ENCODE measurements at places on chromosomes 5 and 9.
A peak's percentile ranks its signal among the peaks of the same experiment; 100 is the strongest.

DNA sequence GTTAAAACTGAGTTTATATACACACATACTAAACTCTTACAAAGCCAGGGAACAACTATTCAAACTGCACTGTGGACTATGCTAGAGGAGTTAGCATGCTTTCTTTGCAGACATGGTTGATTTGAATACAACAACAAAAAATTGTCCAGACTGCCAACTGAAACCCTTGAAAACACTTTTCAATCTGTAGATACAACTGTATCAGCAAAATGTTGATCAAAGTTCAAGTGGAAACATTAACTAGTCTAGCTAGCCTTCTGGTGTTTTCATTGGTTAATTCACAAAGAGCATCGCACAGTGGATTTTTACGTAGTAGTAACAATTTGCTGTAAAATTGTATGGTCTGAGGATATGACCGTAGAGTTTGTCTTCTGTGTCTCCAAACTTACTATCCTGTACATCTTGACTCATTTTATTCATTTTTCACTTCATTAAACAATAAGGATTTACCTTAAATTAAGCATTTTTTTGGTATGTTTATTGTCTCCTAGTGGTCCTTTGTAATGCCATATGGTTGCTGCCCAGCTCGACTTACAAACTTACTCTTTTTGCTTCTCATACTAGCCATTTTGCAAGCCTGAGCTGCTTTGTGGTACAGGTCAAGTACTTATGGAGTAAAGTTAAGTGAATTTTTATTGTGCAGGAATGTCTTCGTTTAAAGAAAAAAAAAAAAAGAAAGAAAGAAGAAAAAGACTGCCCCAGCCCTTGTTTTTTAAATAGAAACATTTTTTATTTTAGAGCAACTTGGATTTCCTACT, 123.4 kb downstream of the ZCCHC7 start:
- DNase-seq, result no peak

- no peak for DNase-seq
Measured at GRCh38 chr9:70868661-70869652, 252.5 kb downstream of the TRPM3 start.

DNA sequence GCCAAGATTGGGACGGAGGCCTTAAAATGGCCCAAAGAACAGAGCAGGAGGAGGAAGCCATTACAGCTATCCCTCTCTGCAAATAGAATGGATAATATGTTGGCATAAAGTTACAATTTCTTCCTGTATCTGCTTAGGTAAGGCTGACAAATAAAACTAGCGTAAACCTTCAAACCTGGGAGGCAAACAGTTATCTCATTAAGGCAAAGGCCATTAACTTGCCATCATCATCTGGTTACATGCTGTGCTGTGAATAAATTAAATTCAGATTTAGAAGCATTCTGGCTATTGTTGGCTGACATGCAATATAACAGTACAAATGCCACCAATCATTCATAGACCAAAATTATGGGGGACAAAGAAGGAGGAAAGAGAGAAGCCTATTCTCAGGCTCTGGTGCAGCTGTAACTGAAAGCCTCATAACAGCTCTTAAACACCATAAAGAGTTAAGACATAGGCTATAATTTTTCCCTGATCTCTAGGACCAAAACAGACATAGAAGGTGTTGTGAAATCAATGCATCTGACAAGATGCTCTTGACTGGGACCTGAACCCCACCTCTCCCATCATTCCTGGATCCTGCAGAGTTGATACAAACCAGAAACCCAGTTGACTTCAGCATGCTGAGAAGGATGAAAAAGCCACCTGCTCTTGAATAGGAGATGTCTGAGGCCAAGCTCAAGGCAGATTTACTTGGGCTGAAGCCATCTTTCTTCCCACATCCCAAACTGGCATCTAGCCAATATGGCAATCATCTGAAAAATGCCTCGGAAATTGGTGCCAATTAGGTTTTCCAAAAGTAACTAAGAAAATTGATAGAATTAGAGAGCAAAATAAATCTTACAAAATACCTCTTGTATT, 62.5 kb downstream of the PLCXD3 start:
- DNase-seq, result no peak

GRCh38 chr5:159313197-159313596, 17.1 kb downstream of the IL12B start:
- DNase-seq, result no peak

GRCh38 chr9:104608336-104608735, 2.9 kb upstream of the OR13C2 start:
- DNase-seq, result no peak

DNA sequence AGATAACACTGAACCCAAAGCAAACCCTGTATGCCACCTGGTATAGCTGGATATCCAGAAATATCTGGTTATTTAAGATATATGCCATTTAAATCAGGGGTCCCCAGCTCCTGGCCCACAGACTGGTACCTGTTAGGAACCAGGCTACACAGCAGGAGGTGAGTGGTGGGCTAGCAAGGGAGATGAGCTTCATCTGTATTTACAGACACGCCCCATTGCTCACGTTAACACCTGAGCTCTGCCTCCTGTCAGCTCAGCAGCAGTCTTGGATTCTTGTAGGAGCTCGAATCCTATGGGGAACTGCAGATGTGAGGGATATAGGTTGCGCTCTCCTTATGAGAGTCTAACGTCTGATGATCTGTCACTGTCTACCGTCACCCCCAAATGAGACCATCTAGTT, 646.6 kb downstream of the TLE4 start:
- no peak for DNase-seq

DNA sequence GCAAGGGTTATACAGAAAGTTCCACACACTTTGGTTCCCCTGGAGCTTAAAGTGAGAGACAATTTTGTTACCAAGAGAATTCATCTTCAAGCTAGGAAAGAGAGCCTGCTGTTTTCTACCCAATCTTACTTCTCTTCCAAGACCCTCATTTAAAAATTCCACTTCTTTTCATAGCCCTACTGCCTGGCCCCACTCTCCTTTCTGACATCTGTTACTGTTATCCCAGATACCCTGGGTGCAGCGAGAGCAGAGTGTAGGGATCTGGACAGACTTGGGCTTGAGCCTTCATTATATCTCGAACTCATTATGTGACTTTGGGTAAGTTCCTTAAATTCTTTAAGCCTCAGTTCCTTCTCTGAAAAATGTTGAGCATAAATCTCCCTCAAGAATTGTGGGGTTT, 263.1 kb downstream of the ASTN2 start:
- DNase-seq, result no peak

DNA sequence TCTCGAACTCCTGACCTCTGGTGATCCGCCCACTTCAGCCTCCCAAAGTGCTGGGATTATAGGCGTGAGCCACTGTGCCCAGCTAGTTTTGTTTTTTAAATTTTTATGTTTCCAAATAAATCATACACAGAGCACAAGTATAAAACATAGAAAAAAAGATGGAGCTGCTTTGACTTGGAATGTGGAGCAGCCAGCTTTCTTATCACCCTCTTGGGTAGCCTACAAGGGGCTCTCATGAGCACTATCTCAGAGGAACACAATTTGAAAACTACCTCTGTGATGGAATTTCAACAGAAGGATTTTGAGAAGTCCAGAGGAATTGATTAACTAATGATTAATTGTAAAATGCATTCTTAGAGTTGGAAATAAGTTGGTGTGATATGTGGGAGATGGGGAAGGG, 45.9 kb downstream of the NSD1 start:
- no peak for DNase-seq

DNA sequence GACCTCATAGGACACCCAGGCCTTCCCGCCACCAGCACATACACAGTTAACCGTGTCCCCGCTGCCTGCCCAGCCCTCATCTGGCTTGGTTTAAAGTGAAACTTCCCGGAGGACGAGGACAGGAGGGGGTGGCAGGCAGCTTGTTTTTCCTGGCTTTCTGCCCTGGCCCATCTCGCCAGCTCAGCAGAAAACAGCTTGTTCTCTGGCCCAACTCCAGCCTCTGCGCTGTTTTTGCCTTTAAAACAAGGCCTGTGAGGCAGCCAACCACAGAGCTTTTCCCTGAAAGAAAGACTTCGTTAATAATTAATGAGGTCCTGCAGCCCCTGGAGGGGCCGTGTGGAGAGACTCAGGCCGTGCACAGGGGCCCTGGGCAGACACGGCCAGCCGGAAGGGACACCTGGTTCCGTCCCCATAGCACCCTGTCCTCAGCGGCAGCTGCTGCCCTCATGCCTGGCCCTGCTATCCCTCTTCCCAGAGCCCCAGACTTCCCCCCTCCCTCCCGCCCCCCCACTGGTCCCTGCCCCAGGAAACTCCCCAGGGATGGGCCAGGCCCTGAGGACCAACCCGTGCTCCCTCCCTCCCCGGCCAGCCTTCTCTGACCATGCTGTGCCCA, 108.7 kb downstream of the RXRA start:
- peak; percentile 95 for DNase-seq

GRCh38 chr9:61669352-61669751, 479.5 kb downstream of the SPATA31A7 start:
- DNase-seq, result peak; percentile 44

- DNase-seq, result no peak
Measured at GRCh38 chr9:125409637-125410521, 148.3 kb downstream of the GAPVD1 start.

- peak; percentile 25 for DNase-seq
Measured at GRCh38 chr9:135038826-135039225, 48.6 kb upstream of the OLFM1 start.

DNA sequence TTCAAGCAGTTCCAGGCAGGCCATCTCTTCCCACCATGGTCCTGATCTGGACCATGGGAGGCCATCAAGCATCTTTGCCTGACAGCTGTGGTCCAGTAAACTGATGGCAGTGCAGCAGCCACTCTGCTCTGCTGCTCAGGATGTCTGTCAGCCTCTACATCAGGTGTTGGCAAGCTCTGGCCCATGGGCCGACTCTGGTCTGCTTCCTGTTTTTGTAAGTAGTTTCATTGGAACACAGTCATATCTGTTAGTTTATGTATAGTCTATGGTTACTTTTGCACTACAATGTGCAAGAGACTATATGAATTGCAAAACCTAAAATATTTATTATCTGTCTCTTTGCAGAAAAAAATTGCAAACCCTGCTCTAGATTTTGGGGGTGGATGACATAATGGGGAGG, 225.0 kb downstream of the KCTD16 start:
- no peak for DNase-seq

DNA sequence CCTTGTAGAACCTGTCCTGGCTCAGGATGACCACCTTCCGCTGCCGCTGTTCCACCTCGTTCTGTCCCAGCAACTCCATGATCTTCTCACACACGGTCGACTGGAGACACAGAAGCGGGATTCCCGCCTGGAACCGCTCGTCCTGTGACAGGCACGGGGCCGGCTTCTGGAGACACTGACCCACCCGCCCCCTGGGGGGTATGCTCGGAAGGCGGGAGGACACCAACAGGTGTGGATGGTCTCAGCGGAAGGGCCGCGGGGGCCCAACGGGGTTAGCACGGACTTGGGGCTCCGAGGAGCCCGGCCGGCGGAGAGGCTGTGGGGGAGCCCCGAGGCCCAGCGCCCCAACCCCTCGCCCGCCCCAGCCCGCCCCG, 530 bp downstream of the UCK1 start:
- DNase-seq, result no peak

DNA sequence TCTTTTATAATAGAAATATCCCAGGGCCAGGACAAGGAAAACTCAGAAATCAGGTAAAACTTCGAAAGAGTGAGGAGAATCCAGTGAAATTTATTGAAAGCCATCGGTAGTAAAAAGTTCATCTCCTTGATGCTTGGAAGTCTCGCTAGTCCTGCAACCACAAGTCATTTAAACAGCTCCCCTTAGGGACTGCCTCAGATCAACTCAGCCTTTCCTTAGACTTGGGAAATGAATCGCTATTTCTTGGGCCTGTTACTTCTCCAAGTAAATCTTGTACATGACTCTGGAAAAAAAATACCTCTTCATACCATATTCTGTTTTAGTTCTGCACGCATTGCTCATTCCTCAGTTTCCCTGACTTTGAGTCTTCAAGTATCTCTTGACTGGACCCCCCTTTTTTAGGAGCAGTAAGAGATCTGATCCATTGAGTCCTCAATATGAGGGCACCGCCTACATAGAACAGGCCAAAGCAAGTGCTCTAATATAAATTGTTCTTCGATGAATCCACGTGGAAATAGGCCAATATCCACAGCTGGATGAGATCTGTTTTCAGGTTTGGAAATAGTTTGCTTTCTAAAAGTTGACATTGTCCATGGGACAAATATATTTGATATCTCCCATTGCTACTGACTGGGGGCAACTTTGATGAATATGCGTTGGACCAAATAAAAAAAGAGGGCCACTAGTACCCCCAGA, 114.2 kb downstream of the PRDM6 start:
- DNase-seq, result no peak

GRCh38 chr9:74952201-74953151, at the start of gene C9orf40:
Gene C9orf40 (minus strand): TSS chr9:74952912. CDS start chr9:74952611, 301 bp downstream.
- DNase-seq, result peak; percentile 94

DNA sequence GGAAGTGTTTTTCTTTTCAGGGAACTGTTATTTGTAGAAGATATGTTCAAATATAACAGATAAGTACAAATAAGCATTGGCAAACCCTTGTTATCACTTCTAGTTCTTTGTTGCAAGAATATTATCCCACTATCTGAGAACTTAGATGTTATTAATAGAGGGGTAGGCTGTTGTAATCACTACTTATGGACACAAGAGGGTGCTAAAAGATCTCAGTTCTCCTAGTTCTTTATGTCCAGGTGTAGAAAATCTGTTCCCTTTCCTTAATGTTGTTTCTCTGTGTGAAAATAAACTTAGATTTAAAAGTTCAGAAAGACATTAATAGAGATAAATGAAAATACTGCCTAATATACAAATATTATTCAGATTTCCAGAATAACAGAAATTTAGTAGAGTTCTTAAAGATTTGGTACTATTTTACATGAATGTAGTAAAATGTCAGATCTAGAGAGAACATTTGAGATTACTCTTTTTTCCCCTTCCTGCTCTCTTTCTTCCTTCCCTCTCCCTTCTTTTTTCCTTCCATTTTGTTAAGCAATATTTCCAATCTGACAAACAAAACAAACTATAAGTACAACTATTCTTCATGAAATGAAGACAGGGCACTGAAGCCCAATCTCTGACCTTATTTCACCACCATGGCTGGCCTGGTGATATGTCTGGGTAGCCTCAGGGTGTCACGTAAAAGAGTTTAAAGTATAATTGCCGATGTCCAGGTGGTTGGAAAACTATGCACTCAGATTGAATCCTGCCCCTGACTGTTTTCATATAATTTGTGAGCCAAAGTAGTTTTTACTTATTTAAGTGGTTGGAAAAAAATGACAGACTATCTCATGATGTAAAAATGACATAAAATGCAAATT, 43.6 kb upstream of the C5orf46 start:
- no peak for DNase-seq

DNA sequence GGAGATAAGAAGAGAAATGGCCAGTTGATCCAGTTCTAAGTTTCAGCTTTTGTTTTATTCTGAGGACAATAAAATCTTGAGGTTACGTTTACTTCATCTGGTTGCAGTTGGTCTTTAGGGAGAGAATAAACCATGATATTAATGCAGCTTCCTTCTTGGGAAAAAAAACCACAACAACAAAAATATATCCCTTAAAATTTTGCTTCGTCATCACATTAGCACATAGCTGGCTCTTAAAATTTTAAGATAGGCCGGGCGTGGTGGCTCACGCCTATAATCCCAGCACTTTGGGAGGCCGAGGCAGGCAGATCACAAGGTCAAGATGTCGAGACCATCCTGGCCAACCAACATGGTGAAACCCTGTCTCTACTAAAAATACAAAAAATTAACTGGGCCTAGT, 86.4 kb downstream of the EQTN start:
- no peak for DNase-seq

GRCh38 chr9:22079873-22080341, 70.8 kb upstream of the CDKN2B start:
- DNase-seq, result no peak
